ENCODE measurements at places on chromosomes 4 and X.

GRCh38 chr4:158775091-158775651 is 6.3 kb downstream of the FNIP2 start:
- no peak for DNase-seq

GRCh38 chr4:78937837-78938236 is 1.4 kb downstream of the PAQR3 start:
- DNase-seq = peak; percentile 36

DNA sequence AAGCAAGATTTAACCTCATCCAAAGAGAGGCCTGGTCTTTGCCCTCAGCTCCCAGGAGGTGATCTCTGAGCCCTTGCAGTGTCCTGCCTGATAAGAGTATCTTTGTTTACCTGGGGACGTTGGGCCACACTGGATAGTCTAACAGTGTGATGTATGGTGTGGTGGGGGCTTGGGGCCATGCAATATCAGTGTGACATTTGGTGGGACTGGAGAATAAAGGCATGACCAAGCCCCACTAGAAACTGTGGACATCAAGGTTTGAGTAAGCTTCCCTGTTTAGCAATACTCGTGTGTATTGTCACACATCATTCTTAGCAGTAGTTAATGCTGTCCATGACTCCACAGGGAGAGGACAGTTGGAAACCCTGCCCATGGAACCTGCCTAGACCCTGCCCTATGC is 34.4 kb downstream of the BBS12 start:
- no peak for DNase-seq

- no peak for DNase-seq
These were observed 111.8 kb upstream of the MAP3K15 start for GRCh38 chrX:19627081-19627480.

- no peak for DNase-seq
These were observed 7.2 kb upstream of the CTAG2 start for GRCh38 chrX:154660541-154660940.

DNA sequence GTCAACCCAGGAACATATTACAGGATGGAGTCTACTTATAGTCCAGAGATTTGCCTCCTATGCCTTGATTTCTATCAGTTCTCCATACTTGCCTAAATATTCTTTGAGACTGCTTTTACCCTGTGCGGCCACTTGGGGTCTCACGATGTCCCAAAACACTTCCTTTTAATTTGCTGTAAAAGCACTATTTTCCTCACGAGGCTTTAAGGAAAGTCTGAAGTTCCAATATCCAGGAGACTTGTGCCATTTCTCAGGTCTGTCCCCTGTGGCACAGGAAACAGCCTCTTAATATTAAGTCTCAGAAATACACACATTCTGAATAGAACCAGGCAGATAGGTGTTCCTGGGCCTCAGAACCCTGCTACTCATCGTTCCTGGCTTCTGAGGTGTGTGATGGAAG is 142.9 kb downstream of the TMEM164 start:
- peak; percentile 8 for DNase-seq

GRCh38 chrX:140163371-140164159 is 198.2 kb upstream of the CXorf66 start:
- no peak for DNase-seq

DNA sequence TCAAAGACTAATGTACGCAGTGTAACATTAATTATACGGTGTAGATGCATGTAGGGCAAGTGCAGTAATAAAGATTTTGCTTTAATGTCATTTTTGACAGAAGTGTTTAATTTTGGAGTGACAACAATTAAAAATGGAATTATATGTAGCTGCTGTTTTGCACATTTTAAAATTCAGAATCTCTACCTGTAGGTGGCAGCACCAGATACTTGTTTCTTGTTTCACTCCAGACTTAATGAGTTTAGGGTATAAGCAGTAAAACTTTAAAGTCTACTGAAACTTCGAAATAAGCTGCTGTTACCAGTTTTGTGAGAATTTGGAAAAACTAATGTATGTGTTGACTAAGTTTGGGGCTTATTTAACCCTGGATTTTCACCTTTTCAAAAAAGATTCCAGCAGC is 144.9 kb downstream of the POLA1 start:
- peak; percentile 28 for DNase-seq

DNA sequence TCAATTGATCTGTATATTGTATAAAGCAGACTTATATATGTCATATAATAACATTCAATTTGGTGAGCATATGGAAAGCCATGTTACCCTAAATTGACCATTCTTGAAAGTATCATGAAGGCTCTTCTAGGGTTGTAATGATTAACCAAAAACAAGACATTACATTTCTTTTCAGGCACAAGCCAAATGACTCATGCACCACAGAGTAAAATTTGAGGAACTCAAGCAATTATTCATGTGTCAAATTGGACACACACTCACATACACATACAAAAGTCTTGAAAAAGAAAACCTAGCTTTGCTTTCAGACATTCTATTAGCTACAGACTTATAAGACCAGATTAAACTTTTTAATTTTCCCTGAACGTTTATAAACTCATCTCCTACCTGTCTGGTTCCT is 146.5 kb upstream of the PCDH18 start:
- no peak for DNase-seq

DNA sequence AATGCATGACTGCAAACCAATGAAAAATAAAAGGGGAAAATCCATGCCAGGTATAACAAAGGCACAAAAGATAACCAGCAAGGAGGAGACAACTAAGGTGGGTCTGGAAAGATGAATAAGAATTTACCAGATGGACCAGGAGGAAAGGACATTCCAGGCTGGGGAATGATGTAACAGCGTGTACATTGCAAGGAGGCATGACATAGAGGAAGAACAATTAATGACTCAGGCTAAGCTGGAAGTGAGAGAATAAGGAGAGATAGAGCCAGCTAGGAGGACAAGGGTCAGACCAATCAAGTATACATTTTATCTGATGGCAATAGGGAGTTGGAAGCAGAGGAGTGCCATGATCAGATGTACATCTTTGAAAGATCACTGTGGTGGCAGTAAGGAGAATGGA is 57.0 kb downstream of the MTMR8 start:
- DNase-seq = no peak

DNA sequence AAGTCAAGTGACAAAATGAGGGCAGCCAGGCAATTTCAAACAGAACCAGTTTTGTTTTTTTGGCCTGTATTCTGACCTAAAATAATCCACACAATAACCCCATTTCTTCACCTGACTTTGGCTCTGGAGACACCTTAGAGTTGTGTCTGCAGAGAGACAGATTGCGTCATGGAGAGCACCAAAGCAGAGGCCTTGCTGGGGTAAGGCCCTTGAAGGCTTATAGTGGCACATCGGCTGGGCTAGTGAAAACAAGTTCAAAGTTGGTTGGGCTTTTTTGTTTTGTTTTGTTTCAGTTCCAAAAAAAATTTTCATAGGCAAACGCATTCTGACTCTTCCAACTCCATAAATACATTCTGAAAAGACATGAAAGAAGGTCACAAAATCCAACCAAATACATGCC is 34.4 kb downstream of the PARM1 start:
- DNase-seq = no peak
